ENCODE measurements at places on chromosomes 7 and 10.

GRCh38 chr7:98323597-98324322, 42.3 kb downstream of the BRI3 start:
- DNase-seq = no peak

- DNase-seq = no peak
Observed at GRCh38 chr7:33940503-33940902, 35.2 kb downstream of the BMPER start.

- DNase-seq = no peak
Observed at GRCh38 chr10:54096892-54097291, 704.1 kb downstream of the PCDH15 start.

- DNase-seq = no peak
Observed at GRCh38 chr10:10438335-10439100, 579.2 kb upstream of the CELF2 start.

- no peak for DNase-seq
Observed at GRCh38 chr10:116899626-116900025, 50.3 kb downstream of the ENO4 start.

DNA sequence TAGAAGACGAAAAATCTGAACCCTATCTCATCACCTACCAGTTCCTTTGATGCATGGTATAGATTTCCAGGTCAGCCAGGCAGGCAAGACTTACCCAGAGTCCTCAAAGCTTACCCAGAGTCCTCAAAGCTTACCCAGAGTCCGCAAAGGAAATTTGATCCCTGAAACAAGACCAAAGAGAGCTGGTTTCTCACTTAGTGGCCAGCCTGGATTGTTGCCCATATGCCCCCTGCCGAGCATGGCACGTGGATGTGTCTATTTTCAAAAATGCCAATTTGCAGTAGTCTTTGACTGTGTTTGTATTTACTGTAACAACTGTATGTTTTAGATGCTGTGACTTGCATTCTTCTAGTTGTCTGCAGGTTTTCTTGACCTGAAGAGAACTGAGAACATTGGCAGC, 120.2 kb upstream of the STARD3NL start:
- no peak for DNase-seq

DNA sequence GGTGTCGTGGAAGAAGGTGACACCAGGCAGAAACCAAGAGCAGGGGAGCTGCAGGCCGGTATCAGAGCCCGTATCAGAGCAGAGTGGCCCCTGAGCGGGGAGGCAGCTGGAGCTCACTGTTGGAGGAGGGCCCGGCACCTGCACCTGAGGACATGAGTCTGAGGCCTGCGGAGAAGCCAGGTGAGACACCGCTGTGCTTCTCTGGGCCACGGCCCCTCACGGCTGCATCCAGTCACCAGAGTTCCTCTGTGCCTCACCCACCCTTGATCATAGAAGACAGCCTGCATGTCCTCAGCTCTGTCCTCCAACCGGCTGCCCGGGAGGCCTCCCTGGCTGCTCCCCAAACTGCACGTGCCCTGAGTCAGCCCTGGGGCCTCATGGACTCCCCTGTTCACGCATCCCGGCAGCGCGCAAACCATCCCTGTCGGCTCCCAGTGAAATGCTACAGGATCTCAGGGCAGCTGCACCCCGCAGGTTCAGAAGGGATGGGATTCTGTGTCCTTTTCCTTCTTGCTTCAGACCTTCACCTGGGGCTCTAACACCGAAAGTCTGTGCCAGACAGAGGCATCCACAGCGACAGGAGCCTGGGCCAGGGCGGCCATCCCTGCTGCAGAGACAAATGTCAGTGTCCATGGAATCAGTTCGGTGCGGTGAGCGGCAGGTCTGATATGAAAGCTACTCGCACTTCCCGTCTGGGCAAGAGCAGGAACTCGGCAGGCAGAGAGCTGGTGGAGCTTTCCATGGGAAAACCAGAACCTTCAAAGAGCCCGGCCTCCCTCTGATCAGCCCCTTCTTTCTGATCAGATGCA, 111.9 kb upstream of the FAM20C start:
- DNase-seq = no peak

DNA sequence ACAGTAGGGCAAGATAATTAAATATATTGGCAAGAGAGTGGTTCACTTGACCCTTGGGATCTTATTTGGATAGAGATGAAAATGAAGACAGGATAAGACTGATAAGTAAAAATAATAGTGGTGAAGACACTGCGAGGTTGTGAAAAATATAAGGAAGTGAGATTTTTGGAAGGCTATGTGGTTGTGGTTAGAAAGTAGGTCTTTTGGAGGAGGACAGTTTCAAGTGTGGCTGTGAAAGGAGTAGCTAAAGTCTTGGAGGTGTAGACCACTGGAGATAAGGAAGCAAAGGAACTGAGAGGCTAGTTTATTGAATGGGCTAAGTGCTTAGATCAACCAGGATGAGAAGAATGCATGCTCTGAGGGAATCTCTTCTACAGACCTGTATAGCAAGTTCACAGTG, 11.2 kb downstream of the MIOS start:
- no peak for DNase-seq

DNA sequence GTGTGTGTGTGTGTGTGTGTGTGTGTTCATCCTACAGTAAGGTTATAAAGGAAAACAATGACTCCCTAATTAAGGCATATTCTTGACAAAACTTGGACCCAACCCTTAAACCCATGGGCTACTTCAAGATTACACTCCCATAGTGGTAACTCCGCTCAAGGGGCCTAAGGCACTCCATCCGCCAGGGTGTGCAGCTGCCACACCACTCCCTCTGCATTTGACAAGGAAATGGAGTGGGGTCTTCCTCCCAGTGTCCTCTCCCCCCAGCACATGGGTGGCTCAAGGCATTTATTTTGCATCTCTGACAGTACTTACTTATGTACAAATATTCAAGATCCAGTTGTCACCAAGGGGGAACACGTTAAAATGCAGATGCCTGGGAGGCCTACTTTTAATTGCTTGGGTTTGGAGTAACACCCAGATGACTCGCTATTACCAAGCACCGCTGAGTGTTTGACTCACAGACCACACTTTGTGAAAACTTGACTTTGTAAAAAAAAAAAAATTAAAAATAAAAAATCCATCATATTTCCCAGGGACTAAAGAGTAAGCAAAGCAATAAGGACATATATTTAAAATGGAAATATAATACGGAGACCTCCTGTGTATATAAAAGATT, 53.0 kb upstream of the AGR3 start:
- DNase-seq = no peak

DNA sequence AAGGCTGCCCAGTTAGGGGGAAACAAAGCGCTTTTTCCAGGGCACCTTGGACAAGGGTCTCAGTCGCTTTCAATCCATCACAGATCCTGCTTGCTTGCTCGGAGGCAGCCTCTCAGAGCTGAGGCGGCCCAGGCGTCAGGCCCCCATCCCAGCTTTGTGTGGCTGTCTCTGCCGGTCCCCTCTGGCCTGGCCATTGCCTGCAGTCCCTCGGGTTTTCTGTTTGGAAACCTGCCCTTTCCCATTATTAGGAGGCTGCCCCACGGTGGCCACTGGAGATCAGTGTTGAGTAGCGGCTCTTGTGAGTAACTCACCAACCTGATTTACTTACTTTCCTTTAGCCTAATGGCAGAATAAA, 216.1 kb downstream of the GLRX3 start:
- no peak for DNase-seq

DNA sequence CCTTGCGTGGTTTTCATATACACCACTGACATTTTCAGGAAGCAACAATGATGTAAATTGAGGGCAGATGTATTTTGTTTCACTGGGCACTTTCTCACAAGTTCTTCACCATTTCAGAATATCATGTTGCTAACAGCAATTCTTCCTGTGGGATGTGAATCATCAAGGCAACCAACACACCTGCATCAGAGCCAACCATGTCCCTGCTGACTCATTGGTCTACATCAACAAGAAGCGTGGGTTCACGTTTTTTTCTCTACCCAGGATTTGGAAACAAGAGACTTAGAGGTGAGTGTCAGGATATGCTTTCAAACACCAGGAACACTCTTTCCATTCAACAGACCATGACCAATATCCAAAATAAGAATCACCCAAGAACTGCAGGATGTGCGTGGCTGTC, 203.9 kb downstream of the TEX36 start:
- DNase-seq = no peak

DNA sequence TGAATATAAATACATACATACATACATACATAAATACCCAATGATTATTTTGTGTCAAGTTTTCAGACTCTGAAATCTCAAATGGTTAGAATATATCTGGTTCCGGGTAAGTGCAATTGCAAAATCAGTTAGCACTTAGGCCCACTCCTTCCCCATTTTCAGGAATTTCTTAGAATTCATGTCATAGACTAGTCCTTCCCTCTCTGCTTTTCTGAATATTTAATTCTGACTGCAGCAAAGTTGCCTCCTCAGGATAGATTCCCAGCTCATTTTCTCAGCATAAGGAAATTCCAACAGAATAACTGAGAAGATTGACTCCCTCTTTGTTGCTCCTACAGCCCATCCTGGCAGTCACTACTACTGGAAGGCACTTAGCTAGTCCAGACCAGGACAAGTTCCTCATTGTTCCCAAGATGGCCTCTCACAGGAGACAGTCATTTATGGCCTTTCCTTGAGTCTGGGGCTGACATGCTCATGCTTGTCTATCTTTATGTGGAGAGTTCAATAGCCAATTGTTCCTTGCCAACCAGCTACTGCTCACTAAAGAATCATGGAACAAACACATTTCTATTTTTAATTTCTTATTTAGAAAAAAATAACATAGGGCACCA, 142.9 kb upstream of the ITGB1 start:
- no peak for DNase-seq

DNA sequence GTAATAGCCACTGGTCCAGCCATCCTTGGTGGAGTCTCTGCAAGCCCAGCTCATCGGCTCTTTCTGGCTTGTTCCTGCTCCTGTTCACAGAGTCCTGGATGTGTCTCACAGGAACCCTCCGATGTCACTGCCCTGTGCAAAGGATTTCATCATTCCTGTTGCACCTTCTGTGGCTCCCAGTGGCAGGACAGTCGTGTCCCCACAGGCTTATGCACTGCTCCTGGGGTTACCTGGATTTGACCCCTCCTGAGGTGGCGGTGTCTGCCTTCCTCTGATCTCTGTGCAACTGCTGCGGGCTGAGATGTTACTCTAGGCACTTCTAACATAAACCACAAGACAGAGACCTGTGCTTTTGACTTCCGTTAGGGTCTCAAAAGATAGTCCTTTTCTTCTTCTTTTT, 30.6 kb downstream of the APBB1IP start:
- DNase-seq = no peak

DNA sequence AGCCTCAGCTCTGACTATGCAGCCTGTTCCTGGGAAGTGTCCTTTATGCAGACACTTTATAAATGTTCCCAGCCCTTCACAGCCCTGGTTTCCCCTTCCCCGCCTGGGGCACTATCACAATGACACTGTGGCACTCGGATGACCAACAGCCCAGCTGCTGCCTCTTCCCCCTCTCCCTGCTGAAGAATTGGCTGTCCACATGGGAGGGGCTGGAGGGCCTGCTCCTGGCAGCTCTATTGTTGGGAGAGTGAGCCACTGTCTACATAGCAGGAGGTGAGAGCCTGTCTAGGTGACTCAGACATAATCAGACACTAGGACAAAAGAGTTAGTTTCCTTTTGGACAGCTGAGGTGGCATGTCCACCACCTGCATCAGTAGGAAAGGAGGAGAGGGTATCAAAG, 437.5 kb downstream of the PLXNA4 start:
- DNase-seq = no peak

- DNase-seq = no peak
Observed at GRCh38 chr7:43884209-43884608, 14.9 kb upstream of the MRPS24 start.

GRCh38 chr7:152601305-152601798, 74.6 kb downstream of the XRCC2 start:
- DNase-seq = no peak

- no peak for DNase-seq
Observed at GRCh38 chr10:5534880-5535856, 10.4 kb downstream of the CALML3 start.

GRCh38 chr7:144786079-144786478, 49.8 kb downstream of the TPK1 start:
- no peak for DNase-seq

- DNase-seq = no peak
Observed at GRCh38 chr7:74481458-74482196, 27.9 kb downstream of the GTF2IRD1 start.

GRCh38 chr10:3780771-3781467, 4.1 kb downstream of the KLF6 start:
- no peak for DNase-seq

DNA sequence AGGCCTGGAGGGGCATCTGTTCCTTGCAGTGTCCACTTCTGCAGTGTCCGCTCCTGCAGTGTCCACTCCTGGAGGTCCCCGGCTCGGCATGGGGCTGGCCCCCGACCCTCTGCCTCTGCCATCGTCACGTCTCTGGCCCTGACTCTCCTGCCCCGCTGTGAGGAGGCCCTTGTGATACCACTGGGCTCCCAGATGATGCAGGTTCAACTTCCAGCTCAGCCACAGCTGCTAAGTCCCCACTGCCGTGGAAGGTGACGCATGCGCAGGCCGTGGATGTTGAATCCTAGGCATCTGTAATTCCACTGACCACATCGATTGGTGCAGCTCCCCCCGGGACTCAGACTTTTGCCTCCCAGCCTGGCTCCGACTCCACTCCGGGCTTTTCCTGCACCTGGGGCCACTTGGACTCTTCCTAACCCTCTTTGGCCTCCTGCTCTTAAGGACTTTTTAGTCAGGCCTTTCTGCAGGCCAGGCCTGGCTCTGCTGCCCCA, 95.1 kb downstream of the GLRX3 start:
- DNase-seq = no peak

DNA sequence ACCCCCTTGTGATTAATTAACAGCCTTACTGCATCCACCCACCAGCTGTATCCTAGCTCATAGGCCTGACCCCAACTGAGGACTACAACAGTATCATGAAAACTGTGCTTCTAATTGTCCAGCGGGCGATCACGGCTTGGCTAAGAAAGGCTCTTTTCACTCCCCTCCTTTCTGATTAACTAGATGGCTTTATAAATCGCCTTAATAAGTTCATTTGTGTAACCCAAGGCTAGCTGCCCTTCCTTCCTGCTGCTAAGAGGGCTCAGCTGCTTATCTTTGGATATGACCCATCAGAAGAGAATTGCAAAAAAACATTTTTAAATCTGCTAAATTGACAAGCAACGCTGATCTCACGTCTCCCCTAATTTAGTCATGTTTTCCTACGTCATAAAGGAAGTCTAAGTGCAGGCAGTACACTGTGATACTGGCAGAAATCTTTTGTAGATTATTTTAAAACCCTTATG, 163.0 kb upstream of the LAMB4 start:
- no peak for DNase-seq

GRCh38 chr7:50366311-50366710, 61.8 kb downstream of the IKZF1 start:
- DNase-seq = no peak

DNA sequence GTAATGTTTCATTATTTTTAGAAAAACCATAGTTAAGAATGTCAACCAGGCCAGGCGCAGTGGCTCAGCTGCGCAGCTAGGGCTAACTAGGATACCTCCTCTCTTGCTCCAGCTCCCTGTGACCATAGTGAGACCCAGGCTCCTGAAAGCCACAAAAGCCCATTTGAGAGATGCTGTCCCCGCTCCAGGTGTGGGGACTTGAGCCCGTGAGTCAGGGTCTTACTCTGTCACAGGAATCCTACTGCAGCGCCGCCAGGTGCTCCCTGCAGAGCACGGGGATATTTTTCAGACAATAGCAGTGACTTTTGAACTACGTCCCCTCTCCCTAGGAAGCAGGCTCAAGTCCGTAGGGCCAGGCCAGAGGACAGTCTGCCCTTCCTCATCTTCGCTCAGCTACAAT, 75.6 kb upstream of the NRBF2 start:
- no peak for DNase-seq

GRCh38 chr7:53473371-53473770, 437.9 kb downstream of the POM121L12 start:
- no peak for DNase-seq

- no peak for DNase-seq
Observed at GRCh38 chr7:82049891-82050533, 280.2 kb upstream of the HGF start.
